ENCODE measurements at places on chromosomes 3 and 15.

DNA sequence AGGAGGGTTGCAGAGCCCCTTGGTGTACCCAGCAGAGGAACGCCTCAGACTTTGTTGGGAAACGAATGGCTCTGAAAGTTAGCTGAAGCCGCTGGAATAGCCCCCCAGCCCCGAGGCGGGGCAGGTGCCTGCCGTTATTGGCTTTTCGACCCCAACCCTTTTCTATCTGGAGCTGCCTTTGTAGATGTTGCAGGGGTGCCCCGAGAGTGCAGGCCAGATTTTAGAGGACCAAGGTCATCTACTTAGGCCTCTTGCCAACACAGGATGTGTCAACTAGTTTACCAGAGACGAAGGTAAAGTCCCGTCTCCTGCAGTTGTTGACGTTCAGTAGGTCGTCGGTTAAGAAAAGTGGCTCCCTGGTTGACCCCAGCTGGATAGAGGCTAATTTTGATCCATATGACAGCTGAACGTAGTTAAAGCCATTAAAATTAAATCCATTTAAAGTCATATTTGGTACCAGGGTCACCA lies 579 bp upstream of the UBE3A start:
- no peak for DNase-seq

GRCh38 chr3:46303240-46303639 lies 50.7 kb upstream of the CCR2 start:
- DNase-seq = no peak

DNA sequence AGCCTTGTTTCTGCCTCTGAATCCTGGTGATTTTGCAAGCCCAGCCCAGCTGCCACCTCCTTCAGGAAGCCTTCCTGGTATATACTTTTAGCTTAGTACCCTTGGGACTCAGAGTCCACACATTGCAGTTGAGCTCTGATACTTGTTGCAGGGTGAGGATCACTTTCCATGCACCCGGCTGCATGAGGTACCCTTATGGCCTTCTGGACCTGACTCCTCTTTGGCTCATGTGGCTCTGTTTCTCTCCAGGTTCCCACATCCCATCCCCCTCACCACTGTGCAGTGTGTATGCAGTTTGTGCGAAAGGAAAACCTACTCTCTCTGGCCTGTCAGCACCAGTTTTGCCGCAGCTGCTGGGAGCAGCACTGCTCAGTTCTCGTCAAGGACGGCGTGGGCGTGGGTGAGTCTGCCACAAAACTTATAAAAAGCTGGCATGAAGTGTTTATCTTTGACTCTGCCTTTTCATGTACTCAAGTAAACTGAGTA lies 23.1 kb upstream of the P4HTM start:
- no peak for DNase-seq

- no peak for DNase-seq
Observed at GRCh38 chr3:65899226-65899625, 139.5 kb downstream of the MAGI1 start.

DNA sequence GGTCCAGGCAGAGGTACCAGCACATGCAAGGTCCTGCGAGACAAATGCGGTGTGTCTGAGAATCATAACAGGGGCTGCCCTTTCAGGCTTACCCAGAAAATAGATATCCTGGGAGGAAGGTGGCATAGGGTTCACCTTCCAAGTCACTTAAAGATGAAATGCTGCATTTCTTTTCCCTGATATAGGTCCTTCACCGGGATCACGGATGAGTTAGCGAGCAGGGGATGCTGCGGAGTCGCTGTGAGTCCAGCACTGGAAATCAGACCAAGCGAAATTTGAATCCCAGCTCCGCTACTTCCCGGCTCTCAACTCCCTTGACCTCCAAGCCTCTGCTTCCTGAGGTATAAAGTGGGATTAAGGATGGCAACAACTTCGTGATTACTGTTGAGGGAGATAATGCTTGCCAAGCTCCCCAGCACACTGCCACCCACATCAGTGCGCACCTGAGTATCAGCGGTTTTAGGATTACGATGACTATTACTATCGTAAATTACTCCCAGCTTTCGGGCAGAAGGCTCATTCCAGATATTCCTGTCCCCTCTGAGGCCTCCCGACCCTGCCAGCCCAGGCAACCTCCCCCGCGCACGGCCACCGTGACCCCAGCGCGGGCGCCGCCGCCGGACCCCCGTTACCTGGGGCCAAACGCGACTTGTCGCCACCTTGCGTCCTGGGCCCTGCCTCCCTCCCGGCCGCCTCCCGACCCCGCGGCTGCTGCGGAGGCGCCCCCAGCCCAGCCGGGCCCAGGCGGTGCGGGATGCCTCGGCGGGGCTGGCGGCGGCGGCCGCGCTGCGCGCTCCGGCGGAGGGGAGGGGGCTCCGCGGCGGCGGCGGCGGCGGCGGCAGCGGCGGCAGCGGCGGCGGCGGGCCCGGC lies 589 bp upstream of the GPR27 start:
- DNase-seq = no peak

- DNase-seq = no peak
Observed at GRCh38 chr3:46537316-46537715, 28.8 kb downstream of the LRRC2 start.

GRCh38 chr15:48564690-48565089 lies 80.8 kb downstream of the FBN1 start:
- no peak for DNase-seq

DNA sequence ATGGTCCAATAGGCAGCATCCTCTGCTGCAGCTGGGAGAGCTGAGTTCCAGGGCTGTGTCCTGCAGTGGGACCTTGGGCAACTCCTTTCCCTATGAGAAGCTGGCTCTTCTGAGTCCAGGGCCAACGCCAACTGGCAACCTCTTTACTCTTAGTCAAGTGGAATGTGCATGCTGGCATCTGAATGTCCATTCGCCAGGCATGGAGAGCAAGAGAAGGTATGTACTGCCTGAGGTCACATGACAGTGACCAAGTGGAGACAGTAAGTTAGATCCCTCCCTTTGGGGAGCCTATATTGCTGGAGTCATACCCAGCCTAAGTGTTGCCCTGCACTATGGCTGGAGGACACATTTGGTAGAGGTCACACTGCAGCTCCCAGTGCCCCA lies 12.1 kb downstream of the HEMK1 start:
- DNase-seq = no peak

- DNase-seq = no peak
Observed at GRCh38 chr3:189363590-189364255, 192.0 kb downstream of the TPRG1 start.

DNA sequence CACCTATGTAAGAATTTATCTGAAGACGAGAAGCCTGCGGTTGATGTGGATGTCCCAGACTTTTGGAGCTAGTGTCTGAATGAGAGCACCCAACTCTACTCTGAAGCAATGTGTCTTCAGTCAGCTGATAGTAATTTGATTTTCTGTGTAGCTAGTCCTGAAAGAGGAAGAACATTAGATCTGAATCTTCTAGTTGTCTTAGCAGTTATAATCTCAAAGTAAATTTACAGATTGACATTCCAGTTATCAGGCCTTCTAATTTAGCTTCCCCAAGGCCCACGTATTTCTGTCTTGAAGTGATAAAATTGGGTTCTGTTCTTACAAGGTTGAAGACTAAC lies 1.5 kb downstream of the TCAIM start:
- DNase-seq = no peak

GRCh38 chr3:4985330-4986174 lies 6.3 kb downstream of the BHLHE40 start:
- DNase-seq = no peak

DNA sequence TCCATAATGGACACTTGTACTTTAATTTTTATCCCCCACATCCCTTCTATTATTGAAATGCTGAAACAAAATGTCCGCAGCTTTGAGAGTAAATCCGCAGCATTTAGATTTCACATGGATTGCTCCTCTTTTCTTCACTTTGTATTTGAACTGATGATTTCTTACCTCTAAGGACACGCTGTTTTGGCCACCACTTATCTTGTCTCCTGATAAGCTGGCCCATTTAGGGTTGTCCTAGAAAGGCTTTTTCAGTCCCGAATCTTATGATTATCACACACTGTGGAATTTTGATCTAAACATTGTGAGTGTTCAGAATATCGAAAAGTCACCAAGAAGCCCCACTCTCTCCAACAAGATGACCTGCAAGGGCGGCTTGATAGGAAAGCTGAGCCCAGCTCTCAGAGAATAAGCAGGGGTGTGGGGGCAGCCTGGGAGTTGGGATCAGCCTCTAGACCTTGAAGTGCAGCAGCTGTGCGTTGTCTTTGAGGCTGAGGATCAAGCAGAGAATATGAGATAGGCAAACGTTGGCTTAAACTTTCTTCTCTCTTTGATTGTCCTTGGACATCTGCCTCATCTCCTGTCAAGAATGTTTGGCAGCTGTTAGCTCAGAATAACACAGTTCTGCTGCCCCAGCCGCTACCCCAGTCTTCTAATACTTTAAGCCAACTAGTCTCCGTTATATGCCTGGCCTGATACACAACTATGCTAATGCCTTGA lies 399.7 kb upstream of the NR2F2 start:
- no peak for DNase-seq

DNA sequence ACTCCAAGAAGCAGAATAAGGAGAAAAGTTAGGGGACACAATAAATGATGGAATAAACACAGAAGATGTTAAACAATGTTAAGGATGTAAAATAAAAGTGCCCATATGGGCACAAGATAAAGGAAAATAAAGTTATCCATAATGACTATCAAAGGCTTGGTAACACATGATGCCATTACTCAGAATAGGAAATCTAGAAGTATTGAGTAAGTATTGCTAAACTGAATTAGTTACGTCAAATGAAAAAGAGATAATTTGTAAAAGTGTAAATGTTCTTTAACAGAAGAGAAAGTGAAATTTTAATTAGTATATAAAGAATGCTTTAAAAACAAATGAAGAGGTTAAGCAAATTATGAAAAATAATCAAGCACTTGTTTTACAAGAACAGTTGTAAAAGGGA lies 6.7 kb downstream of the COPS2 start:
- DNase-seq = no peak

DNA sequence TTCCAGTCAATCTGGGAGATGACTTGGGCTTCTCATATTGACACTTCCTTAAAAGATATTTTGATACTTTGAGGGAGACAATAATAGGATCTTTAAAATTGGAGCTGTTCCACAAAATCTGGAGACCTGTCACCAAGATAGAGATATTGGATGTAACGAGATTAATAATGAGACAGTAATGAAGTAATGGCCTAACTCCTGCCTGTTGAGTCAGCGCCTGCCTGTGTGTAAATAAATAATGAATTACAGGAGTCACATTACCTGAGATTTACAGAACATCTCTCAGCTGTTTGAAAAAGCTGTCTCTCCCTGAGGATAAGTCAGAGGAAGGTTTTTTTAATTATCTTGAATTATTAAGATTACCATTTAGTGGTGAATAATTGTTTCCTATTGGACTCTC lies 43.8 kb upstream of the MITF start:
- no peak for DNase-seq

DNA sequence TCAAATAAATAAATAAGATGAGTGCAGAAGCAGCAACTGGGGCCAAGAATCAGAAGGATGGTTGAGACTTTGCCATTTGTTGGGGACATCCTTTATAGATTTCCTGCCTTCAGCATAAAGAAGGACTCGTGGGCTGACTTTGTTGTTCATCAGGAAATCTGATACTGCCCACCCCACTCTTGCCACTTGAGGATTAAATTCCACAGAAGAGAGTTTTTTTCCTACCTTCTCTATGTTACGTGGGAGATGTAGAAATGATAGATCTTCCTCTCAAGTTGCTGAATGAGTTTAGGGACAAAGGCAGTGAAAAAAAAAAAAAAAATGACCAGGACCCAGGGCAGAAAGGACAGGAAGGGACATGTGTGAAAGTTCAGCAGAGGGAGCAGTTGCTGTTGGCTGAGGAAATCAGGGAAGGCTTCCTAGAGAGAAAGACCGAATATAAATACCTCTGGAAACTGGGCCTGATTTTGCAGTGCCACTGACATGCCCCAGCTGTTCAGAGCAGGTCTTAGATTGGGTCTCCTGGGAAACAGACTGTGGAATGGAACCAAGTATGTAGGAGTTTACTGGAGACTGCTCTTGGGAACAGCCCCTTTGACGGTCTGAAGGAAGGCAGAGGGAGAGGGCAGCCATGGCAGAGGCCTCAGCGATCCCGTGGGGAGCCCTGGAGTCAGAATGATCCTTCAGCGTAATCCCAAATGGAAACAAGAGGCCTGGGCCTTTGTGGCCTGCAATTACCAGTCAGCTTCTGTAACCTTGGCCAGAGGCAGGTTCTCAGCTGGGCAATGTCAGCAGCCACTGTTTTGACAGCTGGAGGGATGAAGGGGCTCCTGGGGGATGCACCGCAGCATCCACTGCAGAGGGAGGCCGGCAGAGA lies 50.9 kb downstream of the C3orf20 start:
- no peak for DNase-seq

DNA sequence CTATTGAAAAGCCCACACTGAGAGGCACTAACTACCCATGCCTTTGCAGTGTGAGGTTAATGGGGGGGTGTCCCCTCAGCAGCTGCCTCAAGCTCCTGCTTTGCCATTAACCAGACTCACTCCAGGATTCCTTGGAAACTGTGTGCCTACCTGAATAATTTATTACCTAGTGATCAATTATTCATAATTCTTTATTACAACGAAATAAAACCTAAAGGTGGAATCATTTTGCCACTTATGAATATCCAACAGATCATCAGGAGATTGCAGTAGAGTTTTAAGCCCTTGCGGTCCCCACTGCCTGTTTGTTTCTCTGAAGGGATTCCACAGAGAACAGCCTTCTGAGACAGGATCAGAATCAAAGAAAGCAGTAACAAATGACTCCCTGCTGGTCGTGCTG lies 23.3 kb downstream of the NEK11 start:
- no peak for DNase-seq

GRCh38 chr15:72475674-72476073 lies 1.5 kb downstream of the ARIH1 start:
- no peak for DNase-seq

DNA sequence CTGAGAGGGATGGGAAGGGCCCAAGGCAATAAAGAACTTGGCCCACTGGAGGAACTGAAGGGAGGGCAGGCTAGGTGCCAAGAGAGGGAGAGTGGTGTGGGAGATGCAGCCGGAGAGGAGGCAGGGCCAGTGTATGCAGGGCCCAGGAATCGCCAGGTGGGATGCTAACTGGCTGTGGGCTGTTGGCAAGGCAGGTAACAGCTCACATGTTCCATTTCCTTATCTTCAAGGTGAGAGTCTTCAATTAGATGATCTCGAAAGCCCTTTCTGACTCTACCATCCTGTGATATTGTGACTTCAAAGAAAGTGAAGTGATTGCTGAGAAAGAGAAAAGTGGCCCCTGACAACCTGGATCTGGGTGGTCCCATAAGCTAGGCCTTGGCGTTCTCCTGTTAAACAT lies 49.0 kb downstream of the CASR start:
- DNase-seq = no peak

- no peak for DNase-seq
Observed at GRCh38 chr3:190166948-190167347, 46.3 kb upstream of the P3H2 start.

DNA sequence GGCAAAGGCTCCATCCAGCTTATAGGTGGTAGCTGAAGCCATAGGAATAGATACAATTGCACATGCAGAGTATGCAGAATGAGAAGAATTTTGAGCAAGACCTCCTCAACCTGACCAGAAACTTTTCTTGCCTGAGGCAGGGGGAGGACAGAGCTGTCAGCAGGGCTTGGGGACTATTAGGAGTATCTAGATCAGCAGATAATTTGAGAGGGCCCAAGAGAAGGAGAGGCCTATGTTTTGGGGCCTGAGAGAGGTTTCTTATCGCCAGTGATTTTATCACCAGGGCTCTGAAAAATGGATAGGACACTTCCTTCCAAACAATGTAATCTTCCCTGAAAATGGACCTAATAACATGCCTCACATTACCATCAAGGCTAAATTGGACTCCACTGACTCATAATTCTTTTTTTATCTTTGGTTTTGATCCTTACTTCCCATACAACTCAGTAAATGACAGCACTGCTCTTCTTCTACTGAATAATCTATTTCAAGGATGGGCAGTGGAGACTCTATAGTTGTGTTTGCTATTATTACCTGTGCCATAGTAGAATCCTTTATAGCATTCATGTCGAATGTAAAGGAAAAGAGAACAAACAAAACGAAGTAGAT lies 15.8 kb upstream of the RAMAC start:
- no peak for DNase-seq
